C1 segment of cervical spinal cord (tissue), 14 donors: ENCODE measurements at places on chromosomes 12 and 14.
A peak's percentile ranks its signal among the peaks of the same experiment; 100 is the strongest.

DNA sequence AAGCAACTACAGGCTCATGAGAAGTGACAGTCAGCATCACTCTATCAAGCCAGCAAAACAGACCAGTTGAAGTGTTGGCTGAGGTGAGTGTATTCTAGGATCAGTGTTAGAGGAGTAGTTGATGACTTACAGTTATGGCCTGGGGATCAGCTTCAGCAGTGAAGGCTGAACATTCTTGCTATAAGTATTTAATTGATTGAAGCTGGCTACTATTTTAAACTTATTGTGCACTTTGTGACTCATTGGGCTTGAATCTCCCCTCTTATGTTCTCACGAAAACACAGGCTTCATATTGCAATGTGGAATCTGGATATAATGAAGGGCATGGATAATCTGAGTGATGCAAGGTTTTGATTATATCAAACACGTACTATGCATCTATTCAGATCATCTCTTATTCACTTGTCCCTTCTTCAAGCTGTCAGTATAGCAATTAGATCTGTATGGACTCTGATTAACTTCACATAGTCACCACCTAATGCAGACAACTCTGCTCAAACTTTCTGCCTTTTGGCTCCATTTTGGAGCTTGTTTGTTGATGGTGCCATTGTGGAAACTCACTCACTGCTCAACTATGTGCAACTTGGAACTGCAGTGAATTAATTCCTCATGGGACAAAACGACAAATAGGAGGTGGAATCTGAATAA lies 309.2 kb downstream of the SLC16A7 start:
- no peak for DNase-seq

DNA sequence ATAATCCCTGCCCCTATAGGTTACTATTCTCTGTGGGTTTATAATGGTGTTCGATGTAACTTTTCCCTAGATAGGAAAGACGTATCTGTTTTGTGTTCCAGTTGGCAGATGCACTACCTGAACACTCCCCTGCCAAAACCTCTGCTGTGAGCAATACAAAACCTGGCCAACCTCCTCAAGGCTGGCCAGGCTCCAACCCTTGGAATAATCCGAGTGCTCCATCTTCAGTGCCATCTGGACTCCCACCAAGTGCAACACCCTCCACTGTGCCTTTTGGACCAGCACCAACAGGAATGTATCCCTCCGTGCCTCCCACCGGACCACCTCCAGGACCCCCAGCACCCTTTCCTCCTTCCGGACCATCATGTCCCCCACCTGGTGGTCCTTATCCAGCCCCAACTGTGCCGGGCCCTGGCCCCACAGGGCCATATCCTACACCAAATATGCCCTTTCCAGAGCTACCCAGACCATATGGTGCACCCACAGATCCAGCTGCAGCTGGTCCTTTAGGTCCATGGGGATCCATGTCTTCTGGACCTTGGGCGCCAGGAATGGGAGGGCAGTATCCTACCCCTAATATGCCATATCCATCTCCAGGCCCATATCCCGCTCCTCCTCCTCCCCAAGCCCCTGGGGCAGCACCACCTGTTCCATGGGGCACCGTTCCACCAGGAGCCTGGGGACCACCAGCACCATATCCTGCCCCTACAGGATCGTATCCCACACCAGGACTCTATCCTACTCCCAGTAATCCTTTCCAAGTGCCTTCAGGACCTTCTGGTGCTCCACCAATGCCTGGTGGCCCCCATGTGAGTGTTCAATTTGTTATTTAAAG lies 11.3 kb downstream of the MAPK1IP1L start:
- DNase-seq = peak; percentile 20

GRCh38 chr14:104826189-104826860 lies 25.4 kb downstream of the ZBTB42 start:
- DNase-seq = peak; percentile 93

DNA sequence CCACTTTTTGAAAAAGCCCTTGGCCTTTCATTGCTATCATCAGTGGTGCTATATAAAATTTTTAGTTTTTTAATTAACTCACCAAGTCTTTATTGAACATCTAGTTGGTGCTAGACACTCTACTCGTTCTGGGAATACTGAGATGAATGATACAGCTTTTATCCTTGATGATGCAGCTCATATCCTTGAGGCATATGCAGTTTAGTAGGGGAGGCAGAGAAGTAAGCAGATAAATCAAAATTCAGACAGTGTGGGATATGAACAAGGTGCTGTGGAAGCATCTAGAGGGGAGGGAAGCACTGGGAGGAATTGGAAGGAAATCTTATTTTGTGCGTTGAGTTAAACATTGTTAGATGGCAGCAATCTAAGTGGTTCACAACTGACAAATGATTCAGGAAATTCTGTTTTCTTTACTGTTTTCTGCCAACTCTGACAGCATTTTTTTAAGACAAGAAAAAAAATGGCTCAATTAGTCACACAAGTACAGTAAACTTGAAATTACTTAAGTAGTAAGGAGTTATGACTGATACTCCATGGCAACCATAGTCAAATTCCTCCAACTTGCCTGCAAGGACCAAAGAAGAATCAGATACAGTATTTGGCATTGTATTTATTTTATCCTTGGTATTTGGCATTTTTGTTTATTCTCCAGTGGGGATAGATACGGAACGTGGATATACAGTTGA lies 119.2 kb downstream of the TMTC2 start:
- DNase-seq = no peak

- no peak for DNase-seq
Observed at GRCh38 chr14:98816195-98816594, 455.8 kb downstream of the BCL11B start.

DNA sequence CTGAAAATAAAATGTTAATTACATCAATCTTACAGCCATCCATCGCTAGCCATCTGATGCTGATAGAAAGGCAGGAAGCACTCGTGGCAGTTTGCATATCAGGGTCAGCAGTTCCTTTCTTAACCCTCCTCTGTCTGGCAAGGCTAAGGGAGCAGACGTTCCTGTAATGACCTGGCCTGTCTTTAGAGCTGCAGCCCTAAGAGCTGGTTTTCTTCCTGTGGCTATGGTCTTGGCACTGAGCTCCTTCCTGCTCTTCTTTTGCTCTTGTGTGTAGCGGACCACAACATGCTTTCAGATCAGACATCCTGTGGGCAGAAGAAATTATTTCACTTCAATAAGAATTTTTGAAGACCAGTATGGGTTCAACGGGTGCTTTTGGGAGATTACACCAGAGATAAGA lies 170.4 kb downstream of the DAD1 start:
- no peak for DNase-seq

DNA sequence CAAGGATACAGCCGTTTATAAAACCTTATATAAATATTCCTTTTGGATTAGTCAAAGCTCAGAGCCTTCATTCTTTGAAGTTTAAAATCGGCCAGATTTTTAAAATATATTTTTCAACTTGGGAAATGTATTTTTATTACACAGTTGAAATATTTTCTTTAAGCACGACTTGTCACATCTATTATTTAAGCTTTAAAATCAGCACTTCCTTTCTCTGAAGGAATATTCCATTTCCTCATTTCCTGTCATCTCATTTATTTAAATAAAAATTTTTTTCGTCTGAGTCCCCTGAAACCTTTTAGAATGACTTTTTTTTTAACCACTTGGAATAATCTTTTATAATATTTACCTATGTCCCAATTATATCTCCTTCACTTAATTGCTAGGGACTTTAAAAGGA lies 107.5 kb upstream of the PDE3A start:
- DNase-seq = no peak
